ENCODE measurements at places on chromosomes 2 and 18.

- DNase-seq, result no peak
Measured at GRCh38 chr2:149572102-149572953, 15.2 kb downstream of the MMADHC start.

DNA sequence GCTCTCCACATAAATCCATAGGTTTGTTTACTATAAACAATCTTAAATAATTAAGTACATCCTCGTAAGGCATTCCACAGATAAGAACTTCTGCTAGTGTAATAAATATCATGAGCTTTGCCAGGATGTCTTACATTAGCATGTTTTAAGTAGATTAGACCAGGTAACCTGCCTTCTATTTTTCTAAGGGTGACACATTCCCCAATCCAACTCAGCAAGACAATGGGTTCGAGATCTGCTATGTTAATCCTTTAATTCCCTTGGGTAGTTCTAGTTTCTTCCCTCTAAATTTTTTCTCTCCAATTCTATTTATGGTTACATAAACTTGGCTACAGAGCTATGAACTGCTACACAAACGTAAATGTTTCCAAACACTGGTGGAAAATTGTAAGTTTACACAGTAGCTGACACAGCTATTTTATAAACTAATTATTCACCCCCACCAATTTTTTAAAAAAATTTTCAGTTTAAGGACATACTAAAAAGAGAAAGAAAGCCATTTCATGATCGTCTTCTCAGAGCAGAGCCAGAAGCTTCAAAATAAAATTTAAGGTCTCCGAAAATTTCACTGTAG lies 386.5 kb upstream of the SLC39A10 start:
- no peak for DNase-seq

GRCh38 chr2:231613663-231614558 lies 21.2 kb downstream of the TEX44 start:
- peak; percentile 94 for DNase-seq

DNA sequence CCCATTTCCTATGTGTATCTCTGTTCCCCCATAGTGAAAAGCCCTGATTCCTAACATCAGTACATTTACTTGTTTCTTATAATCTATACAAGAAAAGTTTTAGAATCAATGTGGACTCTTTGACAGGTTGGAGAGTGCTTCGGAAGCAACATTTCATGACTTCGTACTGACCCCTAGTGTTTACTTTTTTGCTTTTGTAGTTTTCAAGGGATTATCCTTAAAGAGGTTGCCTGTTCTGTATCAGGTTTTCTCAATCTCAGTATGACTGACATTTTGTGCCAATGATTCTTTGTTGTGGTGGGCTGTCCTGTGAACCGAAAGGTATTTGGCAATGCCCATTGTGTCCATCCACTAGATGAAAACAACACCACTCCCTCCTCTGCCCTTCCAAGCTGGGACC lies 43.3 kb upstream of the SERPINB2 start:
- no peak for DNase-seq

DNA sequence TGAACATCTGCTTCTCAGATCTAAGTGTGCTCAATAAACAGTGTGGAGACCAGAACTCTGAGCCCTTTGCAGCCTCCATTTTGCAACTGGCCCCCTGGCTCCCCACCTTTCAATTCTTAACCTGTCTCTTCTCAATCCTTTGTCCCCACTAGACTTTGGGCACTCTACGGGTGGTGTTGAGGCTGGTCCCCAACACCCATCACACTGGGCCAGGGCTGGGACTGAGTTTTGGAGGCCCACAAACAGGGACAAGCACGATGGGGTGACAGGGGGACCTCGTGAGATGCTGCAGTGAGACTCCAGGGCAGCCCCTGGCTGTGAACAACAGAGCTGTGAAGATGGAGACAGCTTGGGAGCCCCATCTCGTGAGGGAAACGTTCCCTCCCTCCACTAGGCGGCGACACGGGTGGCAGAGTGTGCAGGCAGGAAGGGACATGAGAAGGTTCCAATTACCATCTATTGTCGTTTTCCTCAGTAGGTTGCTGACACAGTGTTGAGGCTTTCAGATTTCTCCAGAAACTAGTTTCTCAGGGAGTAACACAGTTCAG lies 1.2 kb downstream of the ANKMY1 start:
- DNase-seq, result peak; percentile 73

GRCh38 chr2:165105926-165106325 lies 97.9 kb downstream of the SCN3A start:
- no peak for DNase-seq

GRCh38 chr2:19857806-19858205 lies 44.0 kb downstream of the TTC32 start:
- no peak for DNase-seq

DNA sequence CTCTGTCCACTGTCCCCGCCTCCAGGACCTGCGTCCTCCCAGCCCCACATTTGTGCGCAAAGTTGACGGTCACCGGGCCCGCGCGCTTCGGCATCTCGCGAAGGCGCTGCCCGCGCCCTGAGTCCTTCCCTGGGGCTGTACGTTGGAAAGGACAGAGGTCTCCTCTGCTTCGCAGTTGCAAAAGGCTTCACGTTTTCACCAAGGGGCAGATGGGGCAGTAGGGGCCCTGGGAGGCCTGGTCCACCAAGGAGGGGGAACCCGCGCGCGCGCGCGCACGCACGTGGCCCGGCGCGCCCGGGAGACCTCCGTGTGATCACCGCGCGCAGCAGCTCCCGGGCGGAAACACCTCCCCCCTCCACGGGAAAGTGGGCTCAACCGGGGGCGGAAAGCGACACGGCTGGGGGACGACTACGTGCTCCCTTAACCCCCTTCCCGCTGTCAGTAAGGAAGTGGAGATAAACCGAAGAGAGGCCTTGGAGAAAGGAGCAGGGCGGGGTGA lies 21.9 kb downstream of the TEX44 start:
- peak; percentile 69 for DNase-seq

GRCh38 chr2:197273485-197273884 lies 37.1 kb downstream of the ANKRD44 start:
- no peak for DNase-seq

- DNase-seq, result no peak
Measured at GRCh38 chr2:32986480-32986879, 39.7 kb downstream of the LTBP1 start.

GRCh38 chr18:2204736-2205135 lies 366.6 kb downstream of the METTL4 start:
- DNase-seq, result no peak

DNA sequence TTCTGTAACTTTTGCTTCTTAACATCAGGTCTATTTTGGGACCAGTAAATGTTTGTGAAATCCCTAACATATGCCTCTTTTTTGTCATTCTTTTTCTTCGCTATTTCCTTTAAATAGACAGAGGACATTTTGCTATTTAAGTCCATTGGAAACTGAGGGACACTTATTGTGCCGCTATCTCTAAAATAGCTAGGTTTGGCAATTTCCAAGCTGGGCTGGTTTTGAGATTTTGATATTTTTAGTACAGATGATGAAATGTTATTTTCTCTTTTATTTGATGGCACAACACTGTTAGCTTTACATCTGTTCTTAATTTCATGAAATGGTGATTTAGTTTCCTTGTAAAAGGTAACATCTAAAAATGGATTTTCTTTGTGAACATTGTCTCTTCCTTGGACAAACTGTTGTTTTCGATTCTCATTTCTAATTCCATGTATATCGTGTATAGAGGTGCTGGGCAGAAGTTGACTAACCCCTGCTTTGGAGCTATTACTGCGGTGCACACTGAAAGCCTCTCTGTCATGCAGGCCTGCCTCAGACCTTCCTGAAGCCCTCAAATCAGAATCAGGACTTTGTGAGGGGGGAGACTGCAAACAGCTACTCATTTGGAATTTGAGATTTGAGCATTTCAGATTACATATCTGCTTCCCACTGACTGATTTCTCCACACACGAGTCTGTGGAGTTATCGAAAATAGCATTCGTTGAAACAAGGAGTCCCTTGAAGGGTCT lies 594 bp downstream of the RAD51AP2 start:
- DNase-seq, result peak; percentile 6

GRCh38 chr2:8514796-8515758 lies 166.8 kb upstream of the ID2 start:
- peak; percentile 83 for DNase-seq

- no peak for DNase-seq
Measured at GRCh38 chr2:171889808-171890207, 4.2 kb downstream of the SLC25A12 start.

- DNase-seq, result no peak
Measured at GRCh38 chr2:2577407-2577831, 246.3 kb upstream of the MYT1L start.

GRCh38 chr2:53353135-53354114 lies 414.2 kb upstream of the CHAC2 start:
- no peak for DNase-seq

All from GM13976 (cell line).